GM12891 (cell line): ENCODE measurements at places on chromosomes 5 and 9.
A peak's percentile ranks its signal among the peaks of the same experiment; 100 is the strongest.

DNA sequence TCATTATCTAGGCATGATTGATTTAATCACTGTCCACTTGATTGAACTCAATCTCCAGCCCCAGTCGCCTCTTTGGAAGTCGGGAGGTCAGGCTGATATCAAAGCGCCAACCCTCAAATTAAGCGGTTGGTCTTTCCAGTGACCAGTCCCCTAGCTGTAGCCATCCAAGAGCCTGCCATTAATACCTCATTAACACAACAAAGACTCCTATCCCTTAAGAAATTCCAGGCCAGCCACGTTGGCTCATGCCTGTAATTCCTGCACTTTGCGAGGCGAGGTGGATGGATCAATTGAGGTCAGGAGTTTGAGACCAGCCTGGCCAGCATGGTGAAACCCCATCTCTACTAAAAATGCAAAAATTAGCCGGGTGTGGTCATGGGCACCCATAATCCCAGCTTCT is 27.4 kb upstream of the GCNT1 start:
- no peak for DNase-seq

- no peak for DNase-seq
These were observed 10.5 kb downstream of the MLLT3 start for GRCh38 chr9:20611691-20612287.

- no peak for DNase-seq
These were observed 466.2 kb downstream of the SPOCK1 start for GRCh38 chr5:137032929-137033328.

GRCh38 chr9:122579874-122580273 is 3.3 kb downstream of the OR1L8 start:
- no peak for DNase-seq

DNA sequence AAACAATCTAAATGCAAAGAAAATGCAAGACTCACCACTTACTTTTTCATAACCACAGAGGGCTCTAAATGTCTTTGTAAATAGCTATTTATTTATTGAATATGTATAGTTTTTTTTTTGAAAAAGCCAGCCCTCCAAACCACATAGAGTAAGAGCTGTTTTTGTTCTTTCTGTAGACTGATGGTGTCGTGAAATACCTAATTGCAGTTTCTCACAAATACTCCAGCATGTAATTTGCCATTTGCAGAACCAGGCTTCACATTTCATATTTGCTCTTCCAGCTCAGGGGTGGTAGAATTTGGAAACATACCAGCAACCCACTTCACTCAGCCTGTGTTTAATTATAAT is 159.8 kb downstream of the TMC1 start:
- no peak for DNase-seq

- no peak for DNase-seq
These were observed 35.4 kb upstream of the GDNF start for GRCh38 chr5:37875051-37875787.

DNA sequence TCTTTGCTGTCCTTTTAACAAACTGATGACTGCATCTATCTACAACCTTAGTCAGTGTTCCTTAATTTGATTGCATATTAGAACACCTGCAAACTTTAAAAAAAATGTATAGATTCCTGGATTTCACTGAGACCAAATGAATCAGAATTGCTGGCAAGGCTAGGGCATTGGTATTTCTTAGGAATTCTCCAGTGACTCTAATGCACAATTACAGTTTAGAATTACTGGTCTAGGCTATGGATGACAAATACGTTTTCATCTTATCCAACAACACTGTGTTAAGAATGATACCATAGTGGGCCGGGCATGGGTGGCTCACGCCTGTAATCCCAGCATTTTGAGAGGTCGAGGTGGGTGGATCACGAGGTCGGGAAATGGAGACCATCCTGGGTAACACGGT is 545.9 kb upstream of the RIOK2 start:
- DNase-seq = no peak

DNA sequence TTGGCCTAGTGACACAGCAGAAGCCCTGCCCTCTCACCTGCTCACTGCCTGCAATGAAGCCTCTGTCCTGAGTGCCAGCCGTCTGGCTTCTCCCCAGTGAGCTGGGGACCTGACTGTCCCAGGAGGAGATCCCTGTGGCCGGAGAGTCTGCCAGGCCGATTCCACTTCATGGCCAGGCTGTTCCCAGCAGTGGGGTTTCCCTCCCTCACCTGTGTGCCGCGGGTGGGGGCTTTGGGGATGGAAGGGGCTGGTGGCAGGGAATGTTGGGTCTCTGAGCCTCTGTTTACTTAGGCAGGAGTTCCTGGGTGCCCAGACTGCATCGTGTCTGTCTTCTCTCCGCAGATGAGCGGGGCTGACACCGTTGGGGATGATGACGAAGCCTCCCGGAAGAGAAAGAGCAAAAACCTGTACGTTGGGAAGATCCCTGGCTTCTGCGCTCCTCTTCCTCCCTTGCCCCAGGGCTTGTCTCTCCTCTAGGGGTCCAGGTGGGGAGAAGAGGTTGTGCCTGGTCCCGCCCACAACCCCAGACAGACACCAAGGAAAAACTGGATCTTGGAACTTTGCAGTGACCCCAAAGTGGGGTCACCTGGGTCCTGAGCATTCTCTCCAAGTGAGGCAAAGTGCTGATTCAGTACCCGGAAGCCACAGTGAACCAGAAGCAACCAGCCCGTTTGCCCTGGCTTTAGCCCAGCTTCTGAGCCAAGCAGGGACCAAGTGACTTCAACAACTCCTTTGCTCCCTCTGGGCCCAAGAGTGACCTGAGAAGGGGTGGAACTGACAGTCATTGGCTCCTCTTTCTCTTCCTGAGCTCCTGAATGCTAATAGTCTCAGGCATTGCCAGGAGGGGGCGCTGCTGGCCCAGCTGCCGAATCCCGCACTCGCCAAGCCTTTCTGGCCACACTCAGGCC is 127.7 kb downstream of the RGS3 start:
- DNase-seq = peak; percentile 76

DNA sequence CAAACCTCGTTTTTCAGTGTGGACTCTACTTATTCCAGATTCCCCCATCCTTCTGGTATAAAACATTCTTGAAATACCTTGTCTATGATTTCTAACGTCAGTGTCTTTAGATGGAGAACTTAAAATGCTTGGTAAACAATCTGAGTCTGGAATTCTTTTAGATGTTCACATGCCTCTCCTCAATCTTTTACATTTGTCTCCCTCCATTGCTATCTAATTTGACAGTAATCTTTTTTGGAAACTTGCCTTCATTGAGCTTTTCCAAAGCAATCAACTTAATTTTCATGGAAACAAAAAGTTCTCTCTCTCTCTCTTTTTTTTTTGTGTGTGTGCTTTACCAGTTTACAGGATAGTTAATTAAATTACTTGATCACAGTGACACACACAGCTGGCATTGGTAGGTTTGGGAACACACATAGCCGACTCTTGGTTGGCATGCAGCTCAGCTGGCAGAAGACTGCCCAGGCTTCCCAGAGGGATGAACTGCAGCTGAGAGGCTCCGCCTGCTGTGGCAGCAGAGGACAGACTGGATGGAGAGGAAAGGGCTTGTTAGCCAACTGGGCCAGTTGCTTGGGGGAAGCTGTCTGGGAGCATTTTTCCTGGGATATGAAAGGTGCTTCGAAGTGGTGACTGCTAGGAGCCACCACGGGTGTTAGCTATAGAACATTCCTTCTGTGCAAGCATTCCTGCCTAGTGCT is 271.3 kb downstream of the ZSWIM6 start:
- no peak for DNase-seq

- DNase-seq = no peak
These were observed 36.7 kb upstream of the SLC36A2 start for GRCh38 chr5:151384106-151384505.

DNA sequence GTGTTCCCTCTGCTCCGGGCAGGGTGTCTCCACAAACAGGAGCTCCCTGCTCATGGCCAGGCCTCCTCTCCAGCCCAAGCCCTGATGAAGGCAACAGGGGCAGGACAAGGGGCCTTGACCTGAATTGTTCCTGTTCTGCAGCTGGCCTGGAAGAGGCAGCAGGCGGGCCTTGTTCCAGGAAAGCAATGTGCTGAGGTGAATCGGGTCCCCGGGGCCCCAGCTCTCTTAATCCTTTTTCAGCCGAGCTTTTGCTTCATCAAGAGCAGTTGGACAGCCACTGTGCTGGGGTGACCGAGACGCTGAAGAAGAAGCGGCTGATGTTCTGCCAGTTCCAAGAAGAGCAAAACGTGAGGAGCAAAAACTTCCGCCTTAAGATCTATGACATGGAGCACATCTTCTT is 41.4 kb downstream of the CCDC180 start:
- DNase-seq = no peak

GRCh38 chr5:34533582-34534522 is 122.3 kb upstream of the RAI14 start:
- peak; percentile 14 for DNase-seq

DNA sequence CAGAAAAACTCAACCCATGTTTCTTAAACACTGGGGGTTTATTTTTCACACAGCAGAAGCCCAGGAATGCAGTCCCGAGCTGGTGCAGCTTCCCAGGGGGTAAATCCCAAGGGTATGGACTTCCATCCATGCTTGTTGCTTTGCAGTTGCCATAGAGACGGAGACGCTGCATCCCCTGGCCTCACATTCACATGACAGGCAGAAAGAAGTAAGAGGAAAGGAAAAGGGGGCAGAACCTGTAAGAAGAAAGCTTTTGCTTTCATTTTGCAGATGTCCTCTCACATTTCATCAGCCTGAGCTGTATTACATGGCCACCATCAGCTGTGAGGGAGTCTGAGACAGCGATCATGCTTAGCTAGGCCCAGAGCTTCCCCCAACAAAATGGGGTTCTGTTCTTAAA is 321.0 kb downstream of the AGTPBP1 start:
- no peak for DNase-seq

GRCh38 chr5:75051217-75051751 is 1.1 kb downstream of the GCNT4 start:
- no peak for DNase-seq

GRCh38 chr5:80220245-80220897 is 35.5 kb downstream of the SERINC5 start:
- no peak for DNase-seq

GRCh38 chr9:95510709-95511615 is 5.8 kb downstream of the PTCH1 start:
- DNase-seq = peak; percentile 70

GRCh38 chr9:114126247-114127060 is 27.4 kb upstream of the KIF12 start:
- no peak for DNase-seq

DNA sequence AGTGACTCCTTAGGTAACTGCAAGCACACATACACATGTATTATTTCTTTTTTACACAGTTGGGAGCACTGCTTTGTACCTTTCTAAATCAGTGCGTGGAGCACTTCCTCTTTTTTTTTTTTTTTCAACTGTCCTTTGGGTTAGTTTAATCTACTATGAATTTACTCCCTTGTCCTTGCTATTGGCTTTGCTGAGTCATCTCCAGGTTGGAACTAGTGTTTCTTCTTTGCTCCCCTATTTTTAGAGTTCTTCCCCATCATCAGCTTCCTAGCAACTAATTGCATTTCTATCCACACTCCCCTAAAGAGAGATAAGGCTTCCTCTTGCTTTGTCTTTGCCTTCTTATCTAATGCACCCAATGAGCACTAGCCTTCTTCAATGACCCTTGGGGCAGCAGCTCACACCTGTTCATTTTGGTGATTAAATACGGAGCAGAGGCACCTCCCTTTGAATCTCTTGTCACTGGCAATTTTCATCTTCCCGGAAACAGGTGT is 24.3 kb downstream of the S100Z start:
- DNase-seq = no peak

- no peak for DNase-seq
These were observed 211.1 kb downstream of the TTLL11 start for GRCh38 chr9:121881920-121882500.

- DNase-seq = no peak
These were observed 45.7 kb upstream of the IPPK start for GRCh38 chr9:92715488-92716231.

- DNase-seq = no peak
These were observed 45.3 kb upstream of the NAA35 start for GRCh38 chr9:85895685-85896084.

DNA sequence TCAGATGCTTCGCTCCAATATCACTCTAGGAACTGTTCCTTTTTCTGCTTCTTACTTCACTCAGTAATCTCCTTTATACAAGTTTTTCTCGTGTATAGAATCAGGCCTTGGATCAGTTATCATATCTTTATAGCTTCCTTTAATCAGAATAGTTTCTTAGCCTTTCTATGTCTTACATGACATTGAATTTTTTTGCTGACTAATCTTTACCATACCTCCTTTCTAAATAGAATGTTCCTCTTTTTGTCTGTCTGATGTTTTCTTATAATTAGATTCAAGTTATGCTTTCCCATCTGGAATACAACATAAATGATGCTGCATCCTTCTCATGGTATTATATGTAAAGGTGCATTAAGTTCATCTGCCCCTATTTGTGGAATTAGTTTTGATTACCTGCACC is 40.2 kb upstream of the TYRP1 start:
- no peak for DNase-seq

DNA sequence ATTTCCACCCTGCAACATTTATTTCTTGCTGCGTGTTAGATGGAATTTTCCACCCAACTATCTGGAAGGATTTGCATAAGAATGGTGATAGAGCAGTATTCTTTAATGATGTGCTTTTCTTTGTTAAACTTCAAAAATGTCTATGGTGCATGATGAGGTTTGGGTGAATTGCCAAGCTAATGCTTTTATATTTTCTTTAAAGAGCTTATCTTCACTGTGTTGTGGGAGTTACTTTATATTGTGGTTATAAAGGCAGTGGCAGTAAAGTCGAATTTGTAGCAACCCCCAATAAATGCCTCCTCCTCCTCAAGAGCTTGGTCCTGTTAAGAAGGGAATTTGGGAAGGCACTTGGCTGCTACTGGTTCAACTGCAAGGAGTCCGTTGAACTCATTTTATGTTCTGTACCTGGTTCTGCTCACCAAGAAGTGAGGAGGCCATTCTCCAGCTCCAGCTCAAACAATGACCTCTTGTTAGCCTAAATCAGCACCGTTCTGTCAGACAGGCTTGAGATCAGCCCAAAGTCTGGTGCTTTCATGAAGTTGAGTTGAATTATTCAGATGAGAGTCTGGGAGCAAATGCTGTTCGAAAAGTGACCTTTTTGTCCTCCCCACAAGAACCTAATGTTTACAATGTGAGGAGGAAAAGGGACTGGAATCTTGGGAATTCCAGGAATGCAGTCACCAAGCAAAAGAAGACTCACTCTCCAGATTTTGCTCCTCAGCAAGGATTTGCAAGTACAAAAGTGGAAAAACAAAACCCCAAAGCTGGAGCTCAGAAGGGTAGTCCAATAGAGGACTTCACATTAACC is 217.0 kb downstream of the TMEM38B start:
- no peak for DNase-seq

DNA sequence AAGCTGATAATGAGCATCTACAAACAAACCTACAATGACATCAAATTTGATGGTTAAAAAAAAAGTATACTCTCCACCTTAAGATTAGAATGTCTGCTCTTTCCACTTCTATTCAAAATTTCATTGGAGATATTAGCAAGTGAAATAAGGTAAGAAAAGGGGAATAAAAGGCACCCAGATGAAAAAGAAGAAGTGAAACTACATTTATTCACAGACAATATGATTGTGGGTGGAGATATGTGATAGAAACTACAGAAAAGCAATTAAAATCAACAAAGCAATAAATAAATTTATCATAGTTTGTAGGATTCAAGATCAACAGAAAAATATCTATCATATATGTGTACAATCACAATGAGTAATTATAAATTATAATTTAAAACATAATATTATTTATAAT is 395.1 kb upstream of the CCNH start:
- DNase-seq = no peak
